Activated B cell treated with CpG ODN at 0.5 μM for 24 hours (primary cell): ENCODE measurements at places on chromosomes 5 and 9. TPM values are rescaled to one million over a fixed set of nuclear protein-coding genes. Genes with fewer than 3 reads are reported as not detected.

DNA sequence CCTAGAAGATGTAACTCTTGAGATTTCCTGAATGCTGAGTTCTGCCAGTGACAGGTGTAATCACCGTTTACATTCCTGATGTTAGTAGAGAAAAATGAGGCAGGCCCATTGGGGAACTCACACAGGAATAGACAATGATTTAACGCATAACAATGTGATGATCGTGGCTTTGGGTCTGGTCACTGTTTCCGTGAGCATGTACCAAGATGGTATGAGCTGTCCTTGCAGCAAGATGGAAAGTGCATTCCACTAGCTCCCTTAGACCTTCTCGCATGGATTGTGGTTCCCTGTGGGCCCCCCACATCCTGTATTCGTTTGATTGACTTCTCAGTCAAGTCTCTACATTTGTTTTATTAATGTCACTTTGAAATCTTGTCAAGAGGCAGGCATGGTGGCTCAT is 124.0 kb upstream of the DAP start:
- no peak for DNase-seq
- no peak overlapping the region for H3K4me3 ChIP-seq
- no peak overlapping the region for H3K27ac ChIP-seq
- H3K4me1 ChIP-seq = no peaks in the 10 kb centered on the region
- peaks cover 5% of the 10 kb centered on the region for H3K27me3 ChIP-seq

The CCDC107 gene
- 32.5 and 34.5 TPM in 2 replicates for total RNA-seq

DNA sequence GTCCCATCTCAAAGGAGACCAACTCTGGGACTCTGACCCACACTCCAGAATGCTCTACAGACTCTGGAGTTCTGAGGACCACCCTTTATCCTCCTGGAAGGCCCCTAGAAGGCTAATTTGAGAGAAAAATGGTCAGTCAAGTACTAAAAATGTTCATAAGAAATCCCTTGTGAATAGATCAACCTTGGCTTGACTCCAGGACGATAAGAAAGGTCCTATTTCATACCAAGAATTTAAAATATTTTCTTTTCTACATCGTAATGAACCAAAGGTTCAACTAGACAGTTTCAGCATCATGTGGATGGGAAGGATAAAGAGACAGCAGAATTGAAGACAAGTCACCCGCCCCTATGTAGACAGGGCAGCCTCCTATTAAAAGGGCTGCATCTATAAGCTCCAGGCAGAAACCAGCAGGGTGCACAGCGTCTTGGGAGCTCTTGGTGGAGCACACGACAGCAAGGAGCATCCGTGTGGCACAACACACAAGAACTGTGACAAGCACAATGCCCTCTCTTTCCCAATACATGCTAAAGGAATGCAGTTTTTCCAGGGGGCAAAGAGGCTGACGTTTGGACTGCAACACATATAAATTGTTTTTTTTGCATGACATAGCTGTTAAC is 38.3 kb downstream of the RASEF start:
- H3K27ac ChIP-seq = no peak overlapping the region
- H3K4me1 ChIP-seq = no peaks in the 10 kb centered on the region
- no peak overlapping the region for H3K4me3 ChIP-seq
- no peak for DNase-seq

DNA sequence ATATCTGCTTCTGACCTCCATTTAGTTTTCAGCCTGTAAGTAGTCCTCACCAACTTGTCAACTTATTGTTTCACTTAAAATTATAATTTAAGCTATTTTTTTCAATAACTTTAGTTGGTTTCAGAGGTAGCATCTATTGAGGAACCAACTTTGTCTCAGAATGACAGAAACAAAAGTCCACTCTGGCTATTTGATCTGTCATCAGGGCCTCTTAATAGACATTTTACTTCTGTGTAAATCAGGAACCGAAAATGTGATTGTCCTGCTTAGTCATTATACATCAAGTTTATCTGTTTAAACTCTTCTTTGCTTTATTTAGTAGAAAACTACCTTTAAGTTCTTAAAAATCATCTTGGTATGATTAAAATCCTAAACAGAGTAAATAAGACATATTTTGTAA is 820.8 kb upstream of the EDIL3 start:
- H3K36me3 ChIP-seq = no peaks in the 10 kb centered on the region
- no peak overlapping the region for H3K27ac ChIP-seq
- DNase-seq = no peak
- no peaks in the 10 kb centered on the region for H3K4me1 ChIP-seq
- no peaks in the 10 kb centered on the region for H3K27me3 ChIP-seq

DNA sequence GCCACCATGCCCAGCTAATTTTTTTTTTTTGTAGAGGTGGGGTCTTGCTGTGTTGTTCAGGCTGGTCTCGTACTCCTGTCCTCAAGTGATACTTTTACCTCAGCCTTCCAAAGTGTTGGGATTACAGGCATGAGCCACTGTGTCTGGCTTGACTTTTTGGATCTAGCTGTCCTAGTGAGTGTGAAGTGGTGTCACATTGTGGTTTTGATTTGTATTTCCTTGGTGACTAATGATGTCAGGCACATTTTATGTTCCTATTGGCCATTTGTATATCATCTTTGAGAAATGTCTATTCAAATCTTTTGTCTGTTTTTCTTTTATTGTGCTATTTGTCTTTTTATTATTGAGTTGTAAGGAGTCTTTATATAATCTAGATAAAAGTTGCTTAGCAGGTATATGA is 53.5 kb upstream of the MCCC2 start:
- no peak for DNase-seq
- no peak overlapping the region for H3K27ac ChIP-seq
- H3K36me3 ChIP-seq = peaks cover 70% of the 10 kb centered on the region
- no peak overlapping the region for H3K4me3 ChIP-seq
- H3K27me3 ChIP-seq = no peaks in the 10 kb centered on the region
- peaks cover 5% of the 10 kb centered on the region for H3K4me1 ChIP-seq

DNA sequence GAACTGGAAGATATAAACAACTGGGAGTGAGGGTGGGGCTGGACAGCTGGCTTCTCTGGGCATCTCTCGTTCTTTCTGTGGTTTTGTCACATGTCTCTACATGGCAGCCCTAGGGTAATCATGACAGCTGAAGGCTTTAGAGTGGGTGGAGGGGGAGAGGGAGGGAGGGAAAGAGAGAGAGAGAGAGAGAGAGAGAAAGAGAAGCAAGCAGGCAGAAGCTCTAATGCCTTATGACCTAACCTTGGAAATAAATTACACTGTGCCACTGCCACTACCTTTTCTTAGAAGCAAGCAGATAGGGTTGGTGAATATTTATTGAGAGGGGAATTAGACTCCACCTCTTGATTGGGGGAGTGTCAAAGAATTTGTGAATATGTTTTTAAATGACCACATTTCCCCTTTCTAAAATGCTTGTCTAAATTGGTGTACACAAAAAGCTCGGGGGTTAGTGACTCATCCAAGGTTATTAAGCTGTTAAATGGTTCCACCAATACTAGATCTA is 2.6 kb upstream of the DAPK1 start:
- H3K36me3 ChIP-seq = no peaks in the 10 kb centered on the region
- H3K4me3 ChIP-seq = no peak overlapping the region
- DNase-seq = no peak
- peaks cover 8% of the 10 kb centered on the region for H3K4me1 ChIP-seq
- H3K27me3 ChIP-seq = peaks cover 28% of the 10 kb centered on the region

GRCh38 chr5:17216176-17216973 is 1.1 kb upstream of the BASP1 start:
- H3K36me3 ChIP-seq = peaks cover 30% of the 10 kb centered on the region
- peak; percentile 69 for DNase-seq
- H3K27ac ChIP-seq = peak overlapping the region; percentile 97
- H3K27me3 ChIP-seq = no peaks in the 10 kb centered on the region
- peak overlapping the region; percentile 94 for H3K4me3 ChIP-seq

DNA sequence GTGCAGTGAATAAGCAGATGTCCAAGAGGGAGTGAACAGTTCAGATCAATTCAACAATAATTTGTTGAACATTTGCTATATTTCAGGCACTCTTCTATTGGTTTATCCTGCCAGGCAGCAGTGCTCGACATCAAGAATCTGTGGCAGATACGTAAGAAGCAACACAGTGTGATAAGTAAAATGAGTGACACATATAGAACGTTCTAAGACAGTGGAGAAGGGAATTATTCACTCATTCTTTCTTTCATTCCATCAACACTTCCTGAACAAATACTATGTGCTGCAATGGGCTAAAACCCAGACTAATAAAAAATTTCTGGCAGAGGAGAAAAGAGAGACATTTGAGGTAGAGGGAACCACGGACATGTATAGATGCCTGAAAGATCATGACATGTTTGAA is 89.9 kb upstream of the GLIS3 start:
- no peak for DNase-seq
- H3K4me1 ChIP-seq = no peaks in the 10 kb centered on the region
- H3K27ac ChIP-seq = no peak overlapping the region
- no peaks in the 10 kb centered on the region for H3K27me3 ChIP-seq
